ENCODE measurements at places on chromosomes 12 and 14.

DNA sequence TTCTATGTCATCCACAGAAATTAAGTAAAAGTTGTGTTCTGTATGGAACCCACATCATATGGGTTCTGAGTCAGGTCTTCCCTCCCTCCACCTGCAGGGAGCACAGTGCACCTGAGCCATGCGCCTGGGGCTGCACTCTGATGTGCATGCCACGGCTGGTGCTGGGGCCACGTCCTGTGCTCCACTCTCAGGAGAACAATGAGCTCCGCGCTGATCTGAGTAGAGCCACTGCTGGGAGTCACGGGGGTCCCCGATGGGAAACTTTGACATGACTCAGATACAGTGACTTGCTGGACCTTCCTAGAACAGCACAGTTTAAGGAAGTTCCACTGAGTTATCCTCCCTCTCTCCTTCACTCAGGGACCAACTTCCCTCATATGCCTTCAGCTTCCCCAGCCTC lies 683.4 kb downstream of the TMEM121 start:
- DNase-seq: no peak

DNA sequence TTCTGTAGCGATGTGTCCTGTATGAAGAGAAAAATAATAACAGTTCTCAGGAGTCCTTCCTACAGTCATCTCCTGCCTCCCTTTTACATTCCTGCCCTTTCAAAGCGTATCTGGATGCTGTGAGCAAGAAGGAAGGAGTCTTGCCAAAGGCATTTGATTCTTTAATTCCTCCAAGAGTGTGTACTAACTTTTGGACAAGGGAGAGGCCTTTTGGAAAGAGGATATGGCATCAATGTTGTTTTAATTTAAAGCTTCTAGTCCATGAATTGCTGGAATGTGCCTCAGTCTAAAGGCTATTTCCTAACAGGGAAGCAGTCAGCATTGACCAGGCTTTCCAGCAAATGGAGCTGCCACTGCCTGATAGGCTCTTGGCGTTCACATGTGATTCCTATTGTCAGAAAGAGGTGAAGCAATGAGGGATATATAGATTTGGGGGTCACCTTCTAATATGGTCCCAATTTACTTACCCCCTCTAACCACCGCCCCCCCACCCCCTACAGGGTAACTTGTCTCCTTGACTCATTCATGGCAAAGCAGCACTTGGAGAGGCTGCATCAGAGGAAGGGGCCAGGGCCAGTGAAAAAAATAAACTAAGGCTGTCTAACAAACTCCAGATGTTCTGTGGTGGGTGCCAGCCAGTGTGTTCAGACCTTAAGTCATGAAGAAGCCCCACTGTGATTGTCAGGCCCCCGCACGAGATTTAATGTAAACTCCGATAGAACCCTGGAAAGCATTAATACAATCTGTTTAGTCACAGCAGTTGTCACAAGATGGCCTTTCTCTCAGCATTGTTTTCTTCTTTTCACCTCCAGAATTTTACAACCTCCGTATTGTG lies 220.3 kb downstream of the FBXL14 start:
- DNase-seq: no peak

GRCh38 chr14:104968541-104969401 lies 9.4 kb downstream of the AHNAK2 start:
- DNase-seq: no peak

- DNase-seq: no peak
Measured at GRCh38 chr12:115756804-115757203, 520.7 kb downstream of the MED13L start.

GRCh38 chr14:70416725-70417349 lies at the start of gene SYNJ2BP:
Gene SYNJ2BP, minus strand, starts transcription at chr14:70417090. Its CDS starts 127 bp downstream, at chr14:70416963.
- peak; percentile 93 for DNase-seq

DNA sequence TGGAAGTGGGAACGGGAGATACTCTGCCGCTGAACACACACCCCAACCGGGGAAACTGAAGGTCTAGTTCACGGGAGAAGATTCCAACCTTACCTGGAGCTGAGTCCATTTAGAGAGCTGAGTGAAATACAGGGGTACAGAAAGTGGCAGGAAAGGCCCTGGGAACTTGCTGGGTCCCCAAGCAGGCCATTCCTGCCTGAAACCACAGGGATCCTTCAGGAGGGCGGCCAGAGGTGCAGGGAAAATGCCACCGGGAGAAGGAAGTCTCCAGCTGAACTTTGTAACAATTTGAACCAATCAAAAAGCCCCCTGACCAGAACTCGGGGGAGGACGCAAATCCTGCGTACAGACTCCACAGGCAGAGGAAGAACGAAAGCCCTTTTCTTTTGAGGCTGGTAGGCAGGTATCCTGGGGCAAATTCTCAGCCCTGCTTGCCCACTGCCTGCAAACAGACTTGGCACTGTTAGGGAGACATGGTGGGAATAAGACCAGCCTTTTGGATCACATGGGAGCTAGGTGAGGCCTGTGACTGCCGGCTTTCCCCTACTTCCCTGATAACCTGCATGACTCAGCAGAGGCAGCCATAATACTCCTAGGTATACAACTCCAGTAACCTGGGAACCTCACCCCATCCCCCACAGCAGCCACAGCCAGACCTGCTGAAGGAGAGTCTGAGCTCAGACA lies 170.9 kb downstream of the SEC23A start:
- DNase-seq: peak; percentile 21

DNA sequence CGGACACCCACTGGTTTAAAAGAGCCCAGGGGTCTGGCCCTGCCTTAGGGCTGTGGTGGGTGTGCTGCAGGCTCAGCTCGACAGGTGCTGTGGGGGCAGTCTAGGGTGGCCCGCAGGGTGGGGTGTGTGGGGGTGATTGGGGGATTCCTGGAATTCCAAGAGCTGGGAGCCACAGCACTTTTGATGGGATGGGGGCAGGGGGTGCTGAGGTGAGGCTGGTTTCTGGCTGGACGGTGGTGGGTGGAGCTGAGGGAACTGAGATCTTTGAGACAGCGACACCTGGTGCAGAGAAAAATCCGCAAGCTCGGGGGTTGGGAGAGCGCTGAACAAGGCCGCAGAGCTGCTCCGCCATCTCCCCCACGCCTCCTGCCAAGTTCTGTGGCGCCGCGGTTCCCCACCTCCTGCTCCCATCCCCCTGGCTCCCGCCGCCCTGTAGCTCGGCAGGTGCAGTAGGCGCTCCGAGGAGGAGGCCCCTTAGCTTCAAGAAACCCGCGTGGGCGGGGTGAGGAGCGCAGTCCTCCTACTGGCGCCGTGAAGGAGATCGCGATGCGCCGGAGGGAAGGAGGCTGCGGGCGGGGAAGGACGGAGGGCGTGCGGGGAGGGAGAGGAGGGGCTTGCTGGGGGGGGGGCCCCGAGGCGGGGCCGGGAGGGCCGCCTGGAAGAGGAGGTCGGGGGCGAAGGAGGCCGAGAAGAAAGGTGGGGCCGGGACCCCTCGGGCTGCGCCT lies 1.3 kb upstream of the TEDC1 start:
- peak; percentile 93 for DNase-seq

- DNase-seq: no peak
Measured at GRCh38 chr14:75487155-75487671, 35.1 kb upstream of the BATF start.

GRCh38 chr14:89618811-89619551 lies 201.9 kb upstream of the FOXN3 start:
- peak; percentile 84 for DNase-seq

DNA sequence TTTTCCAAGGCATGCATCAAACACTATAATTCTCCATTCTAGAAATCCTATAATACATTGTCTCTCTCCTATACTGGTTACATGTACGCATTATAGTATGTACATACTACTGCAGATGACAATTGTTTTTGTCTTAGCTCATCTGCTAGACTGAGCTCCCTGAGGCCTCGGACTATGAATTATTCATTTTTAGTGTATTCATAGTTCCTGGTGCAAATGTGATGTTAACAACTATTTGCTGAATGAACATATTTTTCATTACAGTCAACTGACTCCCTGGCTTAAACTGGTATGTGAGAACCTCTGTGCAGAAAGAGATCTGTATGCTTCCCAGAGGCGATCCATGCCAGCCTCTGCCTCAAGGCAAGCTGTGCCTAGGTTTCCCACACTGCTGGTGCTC lies 91.8 kb upstream of the PARP11 start:
- no peak for DNase-seq

DNA sequence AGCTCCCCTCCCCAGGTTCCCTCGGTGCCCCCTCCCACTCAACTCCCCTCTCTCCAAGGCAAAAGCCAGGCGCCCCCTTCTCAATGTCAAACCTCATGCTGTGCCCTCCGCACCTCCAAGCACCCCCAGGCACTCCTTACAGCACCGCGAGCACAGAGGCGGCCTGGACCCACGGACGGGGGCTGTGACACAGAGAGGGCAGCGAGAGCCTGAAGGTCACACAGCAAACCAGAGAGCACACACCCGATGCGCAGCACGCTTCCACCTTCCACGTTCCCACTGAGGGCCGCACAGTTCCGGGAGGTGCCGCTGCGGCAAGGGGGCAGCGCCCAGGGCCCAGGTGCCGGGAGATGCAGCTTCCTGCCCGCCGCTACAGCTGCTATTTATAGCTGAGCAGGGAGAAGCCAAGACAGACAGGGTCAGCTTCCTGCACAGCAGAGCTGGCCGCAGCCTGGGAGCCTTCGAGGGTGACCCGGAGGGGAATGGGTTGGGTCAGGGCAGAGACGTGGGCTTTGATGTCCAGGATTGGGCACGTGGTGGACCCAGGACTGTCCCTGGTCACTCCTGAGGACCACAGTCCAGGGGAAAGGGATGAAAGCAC lies 12.9 kb downstream of the NCOR2 start:
- no peak for DNase-seq

DNA sequence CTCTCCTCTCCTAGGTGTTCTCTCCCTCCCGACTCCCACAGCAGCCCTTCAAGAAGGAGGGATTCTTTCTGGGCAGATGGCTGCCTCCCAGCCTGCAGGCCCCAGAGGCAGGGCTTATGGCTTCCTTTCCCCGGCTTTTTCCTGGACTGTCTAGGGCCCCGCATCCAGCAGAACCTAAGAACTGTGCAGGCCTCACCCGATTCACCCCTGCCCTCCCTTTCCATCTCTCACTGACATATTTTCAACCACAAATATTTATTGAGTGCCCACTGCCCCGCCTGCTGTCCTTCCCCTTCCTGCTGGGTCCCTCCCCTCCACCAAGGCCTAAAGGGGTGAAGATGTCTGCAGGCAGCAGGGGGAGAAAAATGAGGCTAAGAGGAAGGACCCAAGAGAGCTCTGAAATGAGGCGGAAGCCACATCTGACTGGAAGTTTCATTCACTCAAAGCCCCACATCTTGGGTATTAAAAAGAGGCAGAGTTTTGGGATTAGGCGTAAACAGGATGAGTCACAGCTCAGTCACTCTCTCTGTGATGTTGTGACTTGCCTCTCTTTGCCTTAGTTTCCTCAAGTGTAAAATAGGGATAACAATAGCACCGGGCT lies 2.9 kb downstream of the SCNN1A start:
- DNase-seq: peak; percentile 29

DNA sequence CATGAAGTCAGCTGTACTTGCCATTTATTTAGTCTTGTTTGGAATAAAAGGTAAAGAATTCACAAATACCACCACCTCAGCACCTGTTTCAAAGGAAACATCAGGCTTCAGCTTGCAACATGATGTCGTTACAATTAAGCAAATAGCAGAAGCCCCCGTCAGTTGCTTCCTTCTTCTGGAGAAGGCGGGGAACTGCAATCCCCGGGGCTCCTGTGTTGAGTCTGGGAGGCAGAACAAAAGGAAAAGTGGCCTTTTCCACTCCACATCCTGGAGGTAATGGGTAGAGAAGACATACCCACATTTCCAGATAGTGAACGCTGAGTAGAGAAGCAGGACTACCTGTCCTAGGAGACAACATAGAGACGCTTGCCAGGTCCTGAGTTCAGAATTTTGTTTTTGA lies 92.8 kb downstream of the DNAH10 start:
- peak; percentile 34 for DNase-seq

- no peak for DNase-seq
Measured at GRCh38 chr14:100297320-100298300, 8.6 kb downstream of the SLC25A29 start.

DNA sequence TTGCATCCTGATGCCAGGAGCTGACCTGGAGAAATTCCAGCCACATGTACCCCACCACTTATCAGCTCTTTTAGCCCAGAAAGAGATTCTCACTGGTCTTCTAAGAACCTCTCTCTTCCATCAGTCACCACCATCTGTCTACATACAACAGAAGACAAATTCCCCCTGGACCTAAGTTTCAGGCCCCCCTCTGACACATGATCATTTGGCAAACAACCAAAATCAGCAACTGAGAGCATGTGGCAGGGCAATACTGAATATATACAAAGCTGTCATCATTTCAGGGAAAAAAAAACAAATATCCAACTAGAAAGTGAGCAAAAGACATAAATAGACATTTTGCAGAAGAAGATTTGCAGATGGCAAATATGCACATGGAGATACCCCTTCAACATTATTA lies 180.2 kb downstream of the FOXN3 start:
- no peak for DNase-seq

GRCh38 chr12:106273491-106273890 lies 25.7 kb upstream of the CKAP4 start:
- no peak for DNase-seq

GRCh38 chr14:97747316-97747715 lies 950.1 kb downstream of the VRK1 start:
- DNase-seq: peak; percentile 46

- peak; percentile 83 for DNase-seq
Measured at GRCh38 chr14:54366736-54367735, 29.8 kb upstream of the CDKN3 start.

GRCh38 chr14:29913566-29913965 lies 14.1 kb downstream of the PRKD1 start:
- DNase-seq: no peak

GRCh38 chr12:44021471-44021971 lies 185.6 kb downstream of the TMEM117 start:
- no peak for DNase-seq

DNA sequence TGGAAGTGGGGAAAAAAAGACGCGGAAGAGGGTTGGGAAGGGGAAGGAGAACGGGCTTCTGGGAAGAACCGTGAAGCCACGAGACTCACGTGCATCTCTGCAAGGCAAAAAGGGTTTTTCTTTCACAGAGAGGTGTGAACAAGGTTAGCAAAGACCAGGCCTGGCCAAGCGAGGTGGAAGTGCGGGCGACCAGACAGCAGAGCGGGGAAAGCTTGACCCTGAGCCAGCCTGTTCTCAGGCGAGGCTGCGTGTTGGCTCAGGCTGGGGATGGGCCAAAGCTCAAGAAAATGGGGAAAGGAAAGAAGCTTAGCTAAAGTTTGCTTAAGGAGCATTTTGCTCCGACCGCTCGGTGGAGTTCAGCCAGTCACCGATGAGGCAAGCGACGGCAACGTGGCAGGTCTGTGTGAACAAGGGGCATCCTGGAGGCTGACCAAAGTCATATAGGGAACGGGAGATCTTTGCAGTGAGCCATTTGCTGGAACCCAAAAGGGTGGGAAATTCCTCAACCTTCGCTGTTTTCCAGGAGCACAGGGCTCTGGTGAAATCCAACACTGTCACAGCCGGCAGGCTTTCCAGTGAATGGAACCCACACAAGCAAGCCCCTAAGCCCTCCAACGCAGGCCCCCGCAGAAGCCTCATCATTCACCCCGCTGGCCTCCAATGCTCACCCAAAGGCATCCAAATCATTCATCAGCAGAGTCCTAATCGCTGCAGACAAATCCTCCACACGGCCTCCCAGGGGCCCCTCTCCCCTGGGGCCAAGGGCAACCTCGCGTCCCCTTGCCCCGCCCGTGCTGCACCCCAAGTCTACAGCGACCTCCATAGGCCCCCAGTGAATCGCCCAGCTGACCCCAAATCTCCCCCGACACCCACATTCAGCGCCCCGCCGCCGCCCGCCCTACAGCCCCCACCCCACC lies 754 bp downstream of the ZNF605 start:
- peak; percentile 52 for DNase-seq
